ENCODE measurements at places on chromosomes 2 and 18.

DNA sequence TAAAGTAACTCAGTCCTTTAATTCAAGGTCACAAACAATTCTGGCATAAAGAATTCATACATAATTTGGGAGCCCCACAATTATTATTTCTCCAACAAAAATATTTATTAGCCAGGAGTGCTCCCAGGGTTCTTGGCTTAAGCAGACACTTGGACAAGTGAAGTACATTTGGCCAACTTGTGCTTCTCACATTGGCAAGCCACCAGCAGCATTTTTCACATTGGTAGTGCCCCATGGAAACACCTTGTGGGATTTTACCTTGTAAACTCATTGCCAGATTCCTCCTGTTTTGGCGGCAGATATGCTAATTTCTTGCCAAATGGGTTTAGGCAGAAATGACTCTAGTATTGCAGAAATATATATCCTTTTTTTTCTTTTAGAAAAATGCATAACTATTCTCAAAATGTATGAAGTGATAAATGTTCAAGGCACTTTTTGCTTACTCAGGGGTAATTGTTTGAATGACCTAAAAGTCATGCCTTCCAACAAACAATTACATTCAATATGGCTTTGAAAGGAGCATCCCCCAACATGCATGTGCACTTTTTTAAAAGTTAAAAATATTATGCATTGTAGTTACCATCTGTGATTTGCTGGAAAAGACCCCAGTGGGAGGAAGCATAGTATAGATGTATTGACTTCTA, 113.5 kb downstream of the CSRNP3 start:
- no peak for DNase-seq

GRCh38 chr18:79784965-79785770, 12.6 kb upstream of the KCNG2 start:
- no peak for DNase-seq

DNA sequence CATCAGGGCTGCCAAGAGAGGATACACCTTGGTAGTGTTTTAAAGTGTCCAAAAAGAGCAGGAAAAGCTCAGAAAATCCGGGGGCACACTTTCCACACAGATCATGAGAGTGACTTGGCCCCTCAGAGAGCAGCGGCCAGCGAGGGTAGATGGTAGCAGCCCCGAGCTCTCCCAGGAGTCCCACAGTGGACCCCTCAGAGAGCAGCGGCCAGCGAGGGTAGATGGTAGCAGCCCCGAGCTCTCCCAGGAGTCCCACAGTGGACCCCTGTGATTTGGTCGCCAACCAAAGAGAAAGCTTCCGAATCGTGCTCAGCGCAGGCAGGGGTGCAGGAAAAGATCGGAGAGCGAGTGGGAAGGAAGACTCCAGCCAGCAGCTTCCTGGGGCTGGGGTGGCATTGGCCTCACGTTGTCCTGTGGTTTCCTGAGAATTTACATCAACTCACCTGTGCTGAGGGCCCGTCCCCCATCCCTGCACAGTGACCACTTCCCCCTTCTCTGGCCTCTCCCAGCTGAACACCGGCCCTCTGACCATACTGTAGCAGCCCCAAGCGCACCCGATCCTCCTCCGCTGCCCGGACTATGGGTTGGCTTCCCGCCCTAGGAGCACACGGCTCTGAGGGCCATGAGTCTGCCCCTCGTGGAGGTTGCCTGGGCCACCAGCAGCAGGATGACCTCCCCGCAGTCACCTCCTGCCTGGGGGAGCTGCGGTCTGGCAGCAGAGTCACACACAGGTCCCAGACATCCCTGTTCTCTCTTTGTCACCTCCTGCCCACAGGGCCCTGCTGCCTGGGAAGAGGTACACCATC, 33.7 kb downstream of the MTERF4 start:
- DNase-seq = no peak

GRCh38 chr2:19932928-19933327, 31.1 kb upstream of the TTC32 start:
- no peak for DNase-seq

DNA sequence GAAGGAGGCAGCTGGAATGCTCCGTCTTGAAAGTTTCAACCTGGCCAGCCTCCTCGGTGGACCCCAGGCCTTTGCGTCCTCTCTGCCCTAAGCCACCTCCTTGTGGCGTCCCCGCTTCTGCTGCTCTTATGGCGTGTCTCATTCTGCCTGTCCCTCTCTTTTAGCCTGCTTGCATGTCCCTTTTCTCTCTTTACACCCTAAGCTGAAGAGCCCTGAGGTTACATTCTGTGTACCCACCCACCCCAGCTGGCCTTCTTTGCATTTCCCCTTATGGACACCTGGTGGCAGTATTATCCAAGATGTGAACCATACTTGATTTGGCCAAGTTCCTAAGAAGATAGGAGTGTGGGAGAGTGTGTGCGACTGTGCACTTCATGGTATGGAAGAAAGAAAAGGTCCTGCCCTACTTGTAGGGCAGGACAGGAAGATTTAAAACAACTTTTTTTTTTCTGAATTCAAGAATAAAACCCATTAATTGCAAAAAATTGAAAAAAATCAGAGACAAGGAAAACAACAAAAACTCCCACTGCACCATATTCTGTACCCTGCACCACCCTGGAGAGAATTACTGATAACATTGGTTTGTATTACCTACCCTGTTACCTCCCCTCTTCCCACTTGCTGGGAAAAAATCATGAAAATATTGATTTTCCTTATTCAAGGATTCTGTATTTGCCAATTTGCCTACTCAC, 77.4 kb downstream of the DYSF start:
- DNase-seq = peak; percentile 69

DNA sequence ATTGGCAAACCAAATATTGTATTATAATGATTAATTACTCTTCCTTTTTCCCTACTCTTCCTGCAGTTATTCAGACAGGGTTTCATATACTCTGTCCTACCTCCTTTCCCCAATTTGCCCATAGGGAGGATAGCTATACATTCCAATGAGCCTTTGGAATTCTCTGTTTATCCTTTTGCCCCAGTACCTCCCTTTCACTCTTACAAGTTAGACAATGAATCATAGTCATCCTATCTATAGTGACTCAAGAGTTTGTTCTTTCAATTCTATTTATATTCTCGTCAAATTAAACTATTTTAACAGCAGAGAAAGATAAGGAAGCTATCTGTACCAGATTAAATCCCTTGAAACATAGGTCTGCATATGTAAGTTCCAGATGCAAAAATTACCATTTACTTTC, 437.5 kb downstream of the NR4A2 start:
- DNase-seq = no peak

GRCh38 chr2:60357996-60358395, 195.5 kb downstream of the BCL11A start:
- DNase-seq = no peak

- DNase-seq = no peak
Observed at GRCh38 chr2:172404824-172405223, 22.6 kb upstream of the ITGA6 start.

DNA sequence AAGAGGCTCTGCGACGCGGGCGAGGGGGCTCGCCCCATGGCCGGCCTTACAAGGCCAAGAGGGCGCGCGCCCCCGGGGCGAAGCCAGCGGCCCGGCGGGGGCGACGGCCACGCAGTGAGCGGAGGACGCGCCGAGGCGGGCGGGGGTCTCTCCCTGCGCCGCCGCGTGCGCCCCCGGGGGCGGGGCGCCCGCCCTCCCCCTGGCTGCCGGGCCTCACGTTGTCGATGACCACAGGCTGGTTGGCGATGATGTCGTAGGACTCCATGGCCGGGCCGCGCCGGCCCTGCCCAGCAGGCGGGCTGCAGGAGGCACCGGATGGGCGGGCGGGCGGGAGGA, 250 bp downstream of the ACTR1B start:
- DNase-seq = no peak

- no peak for DNase-seq
Observed at GRCh38 chr2:241925277-241925676, 55.7 kb downstream of the RTP5 start.

- DNase-seq = no peak
Observed at GRCh38 chr2:233267516-233268245, 16.2 kb downstream of the ATG16L1 start.

DNA sequence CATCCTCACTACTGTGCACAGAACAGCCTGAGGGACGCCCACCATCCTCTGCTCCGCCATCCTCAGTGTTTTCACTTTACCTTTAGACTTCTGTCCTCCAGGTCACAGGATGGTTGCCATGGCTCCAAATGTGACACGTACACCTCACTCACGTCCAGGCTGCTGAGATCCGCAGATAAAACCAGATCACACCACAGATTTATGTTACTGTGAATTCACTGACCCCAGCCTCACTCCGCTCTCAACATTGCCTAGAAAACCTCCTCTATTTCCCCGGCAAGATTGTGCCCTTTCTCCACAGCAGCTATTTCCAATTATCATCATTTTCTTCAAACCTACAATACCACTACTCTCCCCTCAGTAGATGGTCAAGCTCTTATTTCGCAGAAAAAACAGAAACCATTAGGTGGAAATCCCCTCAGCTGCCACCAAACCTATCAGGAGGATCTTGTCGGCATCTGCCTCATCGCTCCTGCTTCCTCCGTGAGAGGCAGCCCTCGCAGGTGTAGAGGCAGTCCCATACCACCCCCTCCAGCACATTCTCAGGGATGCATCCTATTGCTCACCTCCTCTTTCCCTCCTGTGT, 49.8 kb upstream of the SLC1A4 start:
- no peak for DNase-seq

DNA sequence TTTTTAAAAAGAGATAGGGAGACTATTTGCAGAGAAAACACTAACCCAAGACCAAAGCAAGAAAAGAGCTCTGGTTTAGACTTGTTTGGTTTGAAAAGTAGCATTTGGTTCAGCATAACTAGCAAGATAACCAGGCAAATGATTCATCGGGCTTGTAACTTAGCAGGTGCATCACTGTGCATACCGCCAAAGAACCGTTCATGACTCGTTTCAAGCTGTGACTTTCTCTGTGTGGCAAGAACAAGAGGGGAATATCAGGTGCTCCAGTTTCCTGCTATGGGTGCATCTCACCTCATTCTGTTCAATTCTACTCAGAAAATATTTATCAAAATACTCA, 244.9 kb downstream of the ETAA1 start:
- DNase-seq = no peak

- DNase-seq = no peak
Observed at GRCh38 chr18:22324191-22325131, 93.3 kb downstream of the CTAGE1 start.

DNA sequence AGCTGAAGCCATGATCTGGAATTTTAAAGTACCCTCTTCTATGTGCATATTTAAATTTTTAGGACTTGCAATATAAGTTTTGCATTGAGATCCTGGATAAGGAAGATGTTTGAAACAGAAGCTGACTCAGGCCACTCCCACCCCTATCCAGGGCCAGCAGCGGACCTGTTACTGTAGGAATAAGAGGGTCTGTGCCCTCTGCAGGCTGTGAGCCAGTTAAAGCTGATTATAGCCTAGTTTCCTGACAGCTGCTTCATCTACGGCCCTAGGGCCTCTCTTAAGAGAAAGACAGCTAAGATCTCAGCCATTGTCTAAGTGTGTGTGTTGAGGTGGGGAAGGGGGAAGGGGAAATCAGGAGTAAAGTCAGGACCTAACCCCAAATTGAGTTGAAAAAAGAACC, 234.0 kb downstream of the HAUS1 start:
- DNase-seq = peak; percentile 95

- DNase-seq = no peak
Observed at GRCh38 chr18:34492652-34493051, 217.4 kb upstream of the DTNA start.

DNA sequence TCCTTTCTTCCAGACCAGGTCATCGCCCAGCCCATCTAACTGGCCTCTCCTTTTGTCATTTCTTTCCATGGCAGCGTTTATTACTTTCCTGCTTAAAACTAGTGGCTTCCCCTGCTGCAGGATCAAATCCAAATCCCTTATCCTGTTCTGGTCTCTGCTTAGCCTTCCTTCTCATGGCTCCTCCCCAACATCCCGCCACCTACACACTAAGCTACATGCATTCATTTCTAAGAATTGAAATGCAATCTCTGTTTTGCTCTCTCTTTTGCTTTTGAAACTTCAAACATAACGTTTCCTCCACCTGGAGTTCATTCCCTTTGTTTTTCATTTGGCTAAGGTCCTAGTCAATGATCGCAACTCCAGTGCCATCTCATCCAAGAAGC, 18.0 kb upstream of the DPP4 start:
- DNase-seq = no peak

DNA sequence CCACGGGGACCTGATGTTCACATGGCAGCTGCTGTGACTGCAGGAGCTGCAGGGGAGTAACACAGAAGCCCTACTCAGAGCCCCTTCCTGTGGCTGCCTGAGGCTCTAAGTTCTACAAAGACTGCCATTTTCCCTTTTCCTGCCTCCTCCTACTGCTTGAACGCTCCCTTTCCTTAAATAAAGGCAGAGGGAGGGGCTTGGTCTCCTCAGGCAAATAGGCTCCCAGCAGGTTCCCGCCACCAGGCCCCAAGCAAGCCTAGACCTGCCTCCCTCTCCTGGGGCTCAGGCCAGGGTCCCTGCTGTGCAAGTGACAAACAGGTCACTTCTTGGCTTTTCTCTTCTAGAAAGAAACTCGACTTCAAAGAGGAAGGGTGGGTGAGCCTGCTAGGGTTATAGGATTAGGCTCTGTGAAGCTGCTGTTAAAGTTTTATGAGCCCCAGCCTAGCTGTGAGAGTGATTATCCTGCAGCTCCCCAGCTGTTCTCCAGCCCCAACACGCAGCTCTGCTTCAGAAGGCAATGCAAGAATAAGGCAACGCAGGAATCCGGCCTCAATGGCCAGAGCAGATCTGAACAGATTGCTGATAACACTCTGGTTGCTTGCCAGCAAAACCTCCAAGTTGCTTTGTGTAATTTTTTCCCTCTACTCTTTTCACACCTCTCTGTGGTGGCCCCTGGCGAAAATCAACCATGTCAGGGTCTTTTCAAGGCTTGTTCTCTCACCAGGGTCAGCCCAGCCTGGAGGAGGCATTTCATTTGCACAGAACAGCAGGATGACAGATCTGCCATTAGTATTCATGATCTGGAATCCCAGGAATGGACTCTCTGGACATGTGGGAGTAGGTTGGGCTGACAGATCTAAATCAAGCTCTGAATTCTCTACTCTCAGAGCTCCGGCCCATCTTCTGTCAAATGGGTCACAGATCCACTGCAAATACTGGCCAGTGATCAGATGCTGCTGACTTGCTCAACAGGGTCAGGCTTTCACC, 71.3 kb downstream of the MRO start:
- peak; percentile 98 for DNase-seq
